Gastrocnemius medialis (tissue), 4 donors: ENCODE measurements at places on chromosomes 16 and 17.

DNA sequence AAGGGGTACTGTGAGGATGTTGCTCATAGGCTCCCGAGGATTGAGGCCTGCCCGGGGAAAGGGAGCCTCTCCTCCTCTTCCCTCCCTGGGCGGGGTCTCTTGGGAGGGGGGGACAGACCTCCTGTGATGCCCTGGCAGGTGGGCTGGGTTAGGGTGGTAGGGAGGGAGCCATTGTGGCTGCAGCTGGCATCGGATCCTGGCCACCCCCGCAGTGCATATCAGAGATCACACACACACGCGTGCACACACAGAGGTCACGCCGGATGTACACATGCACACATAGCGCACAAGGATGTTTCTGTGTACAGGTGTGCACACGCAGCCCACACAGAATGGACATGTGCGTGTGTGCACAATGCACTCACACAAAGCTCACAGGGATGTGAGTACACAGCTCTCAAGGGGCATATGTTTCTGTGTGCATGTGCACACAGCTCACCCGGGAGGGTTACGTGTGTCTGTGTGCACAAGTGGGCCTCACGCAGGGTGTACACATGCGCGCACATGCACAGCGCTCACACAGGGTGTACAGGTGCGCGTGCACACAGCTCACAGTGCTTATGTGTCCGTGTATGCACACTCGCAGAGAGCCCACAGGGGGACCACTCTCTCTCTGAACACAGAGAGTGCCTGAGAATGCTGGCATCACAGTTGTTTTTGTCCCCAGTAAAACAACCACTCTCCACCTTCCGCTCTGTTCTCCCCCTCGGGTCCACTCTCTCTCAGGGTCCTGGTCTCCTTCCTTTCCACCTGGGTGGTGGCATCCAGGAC, 2.4 kb downstream of the GJD3 start:
- no peak for DNase-seq

GRCh38 chr17:42421507-42422338, 1.3 kb downstream of the CAVIN1 start:
- peak; percentile 62 for DNase-seq

GRCh38 chr17:81499601-81499970, 13.0 kb downstream of the ACTG1 start:
- DNase-seq = no peak

GRCh38 chr16:27317738-27318391, 4.1 kb downstream of the IL4R start:
- DNase-seq = no peak

DNA sequence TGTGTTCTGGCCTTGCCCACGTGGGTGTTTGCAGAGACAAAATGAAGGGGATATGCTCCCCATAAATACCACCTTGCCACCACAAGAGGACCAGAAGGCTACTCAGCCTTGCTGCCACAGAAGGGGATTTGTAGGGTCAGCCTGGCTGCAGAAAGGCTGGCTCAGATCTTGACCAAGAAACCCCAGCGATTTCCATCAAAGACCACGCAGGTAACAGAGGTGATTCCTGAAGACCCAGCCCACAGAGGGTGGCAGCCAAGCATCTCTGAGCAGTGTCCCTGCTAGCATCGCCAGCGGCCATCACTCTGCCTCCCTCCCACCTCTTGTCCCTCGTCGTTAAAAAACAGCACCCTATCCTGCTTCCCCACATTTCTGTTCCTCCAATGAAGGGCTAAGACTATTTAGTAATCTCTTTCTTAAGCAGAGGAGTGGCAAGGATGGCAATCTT, 54.9 kb downstream of the BEAN1 start:
- no peak for DNase-seq

- peak; percentile 69 for DNase-seq
Measured at GRCh38 chr16:22898874-22899348, 84.9 kb downstream of the HS3ST2 start.

- DNase-seq = no peak
Measured at GRCh38 chr17:38451840-38452529, 23.7 kb downstream of the ARHGAP23 start.
